ENCODE measurements at places on chromosomes 16 and 17.

DNA sequence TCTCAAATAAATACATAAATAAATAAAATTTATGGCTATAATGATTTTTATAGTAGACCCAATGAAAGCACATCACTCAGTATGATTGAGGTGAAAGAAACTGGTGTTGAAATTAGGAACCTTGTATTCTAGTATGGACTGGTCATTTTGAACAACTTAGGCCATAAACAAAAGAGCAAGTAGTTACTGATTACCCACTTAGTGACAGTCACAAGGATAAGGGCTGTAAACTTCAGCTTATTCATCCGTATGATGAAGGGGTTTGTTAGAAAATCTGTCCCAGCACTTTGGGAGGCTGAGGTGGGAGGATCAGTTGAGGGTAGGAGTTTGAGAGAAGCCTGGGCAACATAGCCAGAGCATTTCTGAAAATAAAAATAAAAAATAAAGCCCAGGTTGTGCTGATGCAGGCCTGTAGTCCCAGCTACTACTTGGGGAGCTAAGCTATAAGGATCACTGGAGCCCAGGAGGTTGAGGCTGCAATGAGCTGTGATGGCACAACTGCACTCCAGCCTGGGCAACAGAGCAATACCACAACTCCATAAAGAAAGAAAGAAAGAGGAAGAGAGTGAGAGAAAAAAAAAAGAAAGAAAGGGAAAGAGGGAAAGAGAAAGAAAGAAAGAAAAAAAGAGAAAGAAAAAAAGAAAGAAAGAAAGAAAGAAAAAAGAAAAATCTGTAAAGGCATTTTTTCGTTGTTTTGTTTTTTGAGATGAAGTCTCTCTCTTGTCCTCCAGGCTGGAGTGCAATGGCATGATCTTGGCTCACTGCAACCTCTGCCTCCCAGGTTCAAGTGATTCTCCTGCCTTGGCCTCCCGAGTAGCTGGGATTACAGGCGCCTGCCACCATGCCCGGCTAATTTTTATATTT is 4.2 kb upstream of the SPAG9 start:
- no peak for DNase-seq

GRCh38 chr17:82940226-82941020 is 100.6 kb upstream of the ZNF750 start:
- no peak for DNase-seq

- DNase-seq = no peak
These were observed 97.9 kb downstream of the ADCY9 start for GRCh38 chr16:4018391-4018790.

- no peak for DNase-seq
These were observed 11.0 kb downstream of the HSD11B2 start for GRCh38 chr16:67441907-67442306.

DNA sequence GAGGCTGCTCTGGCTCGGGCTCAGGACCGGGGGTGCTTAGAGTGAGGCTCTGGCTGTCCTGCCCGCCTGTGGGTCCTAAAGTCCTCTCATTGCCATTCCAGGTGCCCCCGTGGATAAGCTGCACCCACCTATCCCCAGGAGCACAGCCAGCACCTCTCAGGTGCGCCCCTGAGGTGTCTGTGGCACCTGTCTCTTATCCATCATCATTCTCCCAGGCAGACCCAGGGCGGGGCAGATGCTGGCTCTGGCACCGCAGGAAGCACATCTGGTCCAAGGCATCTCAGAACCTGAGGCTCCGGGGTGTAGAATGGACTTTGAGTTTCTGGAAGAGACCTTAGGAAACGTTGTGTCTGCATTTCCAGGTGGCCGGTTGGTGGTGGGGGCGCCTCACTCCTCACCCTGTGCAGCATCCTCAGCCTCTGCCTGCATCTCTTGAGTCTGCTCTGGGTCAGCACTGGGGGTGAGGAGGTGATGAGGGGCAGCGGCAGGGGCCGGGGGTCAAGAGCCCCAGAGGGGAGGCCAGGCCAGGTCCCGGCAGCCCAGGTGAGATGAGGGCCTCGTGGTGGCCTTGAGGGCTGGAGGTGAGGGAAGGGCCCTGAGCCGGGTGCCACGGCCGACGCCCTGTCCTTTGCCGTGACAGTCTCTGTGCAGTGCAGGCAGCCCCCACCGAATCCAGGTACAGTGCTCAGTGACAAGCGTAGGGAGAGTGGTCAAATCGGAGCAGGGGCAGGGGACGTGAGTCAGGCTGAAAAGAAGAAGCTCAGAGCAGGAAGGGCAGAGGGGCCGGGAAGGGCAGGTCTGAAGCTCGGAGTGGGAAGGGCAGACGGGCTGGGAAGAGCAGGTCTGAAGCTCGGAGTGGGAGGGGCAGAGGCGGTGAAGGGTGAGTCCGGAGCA is 173.5 kb downstream of the NPIPB11 start:
- DNase-seq = no peak

- DNase-seq = peak; percentile 85
These were observed 684 bp downstream of the ZNF668 start for GRCh38 chr16:31073142-31073969.

DNA sequence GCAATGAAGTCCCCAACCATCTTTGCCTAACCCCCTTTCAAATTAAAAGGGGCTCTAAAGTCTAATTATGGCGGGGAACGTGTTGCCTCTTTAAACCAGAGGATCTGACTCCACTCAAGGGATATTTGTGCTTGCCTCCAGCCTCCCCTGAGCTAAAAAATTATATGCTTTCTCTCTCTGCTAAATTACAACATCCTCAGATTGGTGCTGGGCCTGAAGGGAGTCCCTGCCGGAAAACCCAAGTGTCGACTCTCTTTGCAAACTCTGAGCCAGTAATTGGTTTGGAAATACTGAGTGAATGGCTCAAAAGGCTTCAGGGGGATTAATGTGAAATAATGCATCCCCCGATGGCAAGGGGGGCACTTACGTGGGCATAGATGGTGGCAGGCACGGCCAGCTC is 208.5 kb upstream of the TNRC6C start:
- DNase-seq = no peak

DNA sequence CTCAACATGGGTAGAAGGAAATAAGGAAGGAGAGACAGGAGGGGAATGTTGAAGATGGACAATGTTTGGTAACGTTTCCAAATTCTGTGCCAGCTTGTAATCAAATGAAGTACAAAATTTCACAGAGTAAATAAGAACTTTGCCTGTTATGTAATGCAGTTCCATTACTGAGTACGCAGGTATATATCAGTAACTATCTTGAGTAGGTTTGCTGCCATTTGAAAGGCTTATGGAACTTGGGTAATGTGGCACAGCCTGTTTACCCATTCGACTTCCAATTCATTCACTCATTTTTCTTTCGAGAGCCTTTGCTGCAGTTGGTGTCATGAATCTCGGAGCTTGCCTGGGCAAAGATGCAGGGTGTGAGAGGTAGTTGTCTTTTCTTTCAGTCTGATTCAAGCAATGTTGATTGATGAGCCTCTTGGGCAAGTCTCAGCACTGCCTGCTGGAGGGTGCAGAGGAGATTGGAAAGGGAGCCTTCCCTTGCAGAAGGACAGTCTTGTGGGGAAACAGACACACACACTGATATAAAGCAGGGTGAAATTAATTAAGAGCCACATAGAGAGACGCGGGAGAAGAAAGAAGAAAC is 53.4 kb downstream of the ZNF18 start:
- DNase-seq = no peak

- DNase-seq = no peak
These were observed 210.8 kb downstream of the CNTNAP4 start for GRCh38 chr16:76488065-76488417.

DNA sequence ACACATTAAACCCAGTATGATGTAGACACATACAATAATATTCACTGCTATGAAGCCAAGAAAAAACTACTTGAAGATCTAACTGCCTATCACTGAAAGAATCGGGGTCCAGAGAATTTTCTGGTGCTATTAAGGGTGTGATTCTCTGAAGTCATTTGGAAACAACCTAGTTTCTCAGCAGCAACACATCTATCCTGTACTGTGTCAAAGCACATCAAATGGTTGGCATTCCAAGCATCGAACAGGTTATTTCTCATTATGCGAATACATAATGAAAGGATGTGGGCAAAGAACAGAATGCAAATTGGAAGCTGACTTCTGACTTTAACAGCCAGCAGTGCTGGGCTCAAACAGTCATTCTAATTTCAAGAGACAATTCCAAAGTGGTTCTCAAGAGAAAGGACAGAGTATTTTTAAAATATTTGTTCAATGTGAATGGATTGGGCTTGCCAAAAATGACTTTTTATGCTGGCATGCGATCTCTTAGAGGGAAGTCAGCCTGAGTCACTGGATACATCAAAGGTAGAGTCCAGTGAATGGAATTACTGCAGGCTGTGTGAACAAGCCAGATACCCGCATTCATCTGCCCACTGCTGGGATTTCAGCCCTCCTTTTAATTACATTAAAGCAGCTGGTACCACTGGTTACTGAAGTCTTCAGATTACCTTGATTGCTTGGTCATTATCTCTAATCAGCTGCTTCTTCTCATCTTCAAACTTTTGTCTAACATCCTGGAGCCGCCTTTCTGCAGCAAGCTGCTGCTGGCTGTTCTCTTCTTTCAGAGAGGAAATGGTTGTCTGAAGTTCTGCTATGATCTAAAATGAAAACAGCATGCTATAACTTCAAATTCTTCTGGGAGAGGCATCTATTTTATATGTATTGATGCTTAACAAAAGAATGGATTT is 181.2 kb upstream of the AXIN2 start:
- no peak for DNase-seq

DNA sequence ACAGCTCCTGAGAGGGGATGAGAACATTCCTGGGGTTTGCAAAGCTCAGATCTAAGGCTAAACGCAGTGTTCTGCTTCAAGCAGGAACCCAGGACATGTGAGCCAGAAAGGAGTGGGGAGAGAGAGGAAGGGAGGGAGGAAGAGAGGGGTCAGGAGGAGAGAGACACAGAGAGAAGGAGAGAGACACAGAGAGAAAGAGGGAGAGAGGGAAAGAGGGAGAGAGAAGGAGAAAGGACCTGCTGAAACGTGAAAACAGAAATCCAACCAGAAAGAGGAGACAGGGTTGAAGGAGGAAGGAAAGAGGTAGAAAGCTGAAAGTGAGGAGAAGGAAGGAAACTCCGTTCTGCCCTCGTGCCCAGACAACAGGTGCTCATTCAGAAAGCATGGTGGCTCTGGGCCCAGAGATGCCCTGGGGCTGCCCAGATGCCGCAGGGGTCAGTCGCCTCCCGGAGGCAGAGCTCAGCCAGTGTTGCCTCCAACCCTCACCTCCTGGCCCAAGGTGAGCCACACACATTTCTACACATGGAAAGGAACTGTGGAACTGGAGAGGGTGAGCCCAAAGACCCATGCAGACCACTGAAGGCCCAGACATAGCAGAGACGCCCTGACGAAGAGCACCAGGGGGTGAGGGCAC is 49.0 kb upstream of the ENPP7 start:
- no peak for DNase-seq

DNA sequence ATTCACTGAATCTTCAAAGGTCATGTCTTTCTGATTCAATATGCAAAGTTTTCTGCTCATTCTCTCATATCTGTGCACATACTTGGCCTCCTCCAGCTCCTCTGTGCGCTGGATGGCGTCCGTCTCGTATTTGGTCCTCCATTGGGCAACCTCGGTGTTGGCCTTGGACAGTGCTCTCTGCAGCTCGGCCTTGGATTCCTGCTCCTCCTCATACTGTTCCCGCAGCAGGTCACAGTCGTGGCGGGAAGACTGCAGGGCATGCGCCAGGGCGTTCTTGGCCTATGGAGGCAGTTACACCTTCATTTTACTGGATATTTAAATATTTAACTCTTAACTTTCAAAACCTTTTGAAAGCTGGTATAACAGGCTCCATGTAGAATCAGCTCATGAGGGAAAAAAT is 8.2 kb upstream of the MYH1 start:
- DNase-seq = no peak

- DNase-seq = no peak
These were observed 81.5 kb downstream of the NXN start for GRCh38 chr17:897970-898619.

GRCh38 chr17:10666906-10667305 is 9.8 kb upstream of the MYH3 start:
- no peak for DNase-seq

DNA sequence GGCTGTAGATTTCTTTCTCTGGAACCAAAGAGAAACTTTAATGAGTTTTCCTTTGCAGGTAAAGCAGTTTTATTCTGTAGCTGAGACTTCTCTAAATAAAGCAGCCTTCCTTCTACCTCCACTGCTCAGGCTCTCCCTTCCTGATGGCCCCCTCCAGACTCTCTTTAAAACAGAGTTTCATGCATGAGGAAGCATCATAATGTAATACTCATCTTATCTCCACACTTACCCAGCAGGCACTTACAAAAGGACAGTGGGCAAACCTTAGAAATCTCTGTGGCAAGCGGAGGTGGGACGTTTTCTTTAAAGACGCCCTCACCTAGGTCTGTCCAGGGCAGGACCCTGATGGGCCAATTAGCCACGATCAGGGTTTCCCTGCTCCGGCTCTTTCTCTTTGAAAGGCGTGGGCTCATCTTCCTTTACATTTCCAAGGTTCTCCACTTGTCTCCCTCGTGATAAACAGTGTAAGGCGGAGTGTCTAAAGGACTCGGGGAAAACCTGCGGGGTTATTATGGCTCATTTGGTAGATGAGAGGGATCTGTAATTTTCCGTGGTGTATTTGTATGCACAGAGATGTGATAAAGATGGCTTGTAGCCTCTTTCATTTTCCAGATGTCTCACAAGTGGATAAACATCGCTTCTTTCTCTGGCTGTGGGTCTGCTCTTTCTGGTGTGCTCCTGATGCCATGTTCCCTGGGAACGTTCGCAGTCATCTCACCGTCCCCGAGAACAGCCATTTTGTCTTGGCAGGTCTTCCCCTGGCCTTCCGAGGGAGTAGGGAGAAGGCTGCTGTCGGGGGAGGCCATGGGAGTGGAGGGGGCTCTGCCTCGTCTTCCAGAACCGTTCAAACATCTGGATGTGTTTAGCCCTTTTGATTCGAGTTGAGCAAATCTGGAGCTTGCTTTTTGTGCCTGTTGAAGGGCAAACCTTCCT is 239.0 kb downstream of the CCDC182 start:
- no peak for DNase-seq

- DNase-seq = no peak
These were observed 264.3 kb upstream of the CACNG5 start for GRCh38 chr17:66570447-66571195.

DNA sequence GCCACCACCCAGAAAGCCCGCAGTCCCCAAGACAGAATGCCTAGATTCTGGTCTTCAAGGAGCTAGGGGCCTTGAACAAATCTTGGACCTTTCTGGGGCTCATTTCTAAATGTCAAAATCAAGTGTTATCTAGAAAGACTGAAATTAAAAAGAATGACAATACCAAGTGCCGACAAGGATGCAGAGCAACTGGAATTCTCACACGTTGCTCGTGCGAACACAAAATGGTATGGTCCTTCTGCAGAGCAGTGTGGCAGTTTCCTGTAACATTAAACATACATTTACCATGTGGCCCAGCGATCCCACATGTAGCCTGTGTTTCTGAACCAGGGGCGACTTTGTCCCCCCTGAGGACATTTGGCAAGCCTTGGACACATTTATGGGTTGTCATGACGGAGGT is 137.9 kb downstream of the GAS7 start:
- no peak for DNase-seq

- no peak for DNase-seq
These were observed 14.4 kb downstream of the CTRL start for GRCh38 chr16:67917140-67917851.

- peak; percentile 92 for DNase-seq
These were observed 945 bp downstream of the SGSH start for GRCh38 chr17:80219013-80219762.

GRCh38 chr17:37490638-37491614 is 1.2 kb downstream of the DUSP14 start:
- DNase-seq = no peak

GRCh38 chr17:82121246-82121645 is 23.2 kb upstream of the FASN start:
- DNase-seq = no peak

Measured in CD4-positive, alpha-beta T cell treated with Interleukin-12 subunit alpha and Interleukin-12 subunit beta, for 1 hour (primary cell).